T1000 (cell line): ENCODE measurements at places on chromosomes 3 and 15.
A peak's percentile ranks its signal among the peaks of the same experiment; 100 is the strongest.

GRCh38 chr3:82783194-82783593 is 1021.7 kb upstream of the GBE1 start:
- no peak for DNase-seq

- DNase-seq = peak; percentile 7
These were observed 198.0 kb downstream of the THRB start for GRCh38 chr3:24296441-24297205.

DNA sequence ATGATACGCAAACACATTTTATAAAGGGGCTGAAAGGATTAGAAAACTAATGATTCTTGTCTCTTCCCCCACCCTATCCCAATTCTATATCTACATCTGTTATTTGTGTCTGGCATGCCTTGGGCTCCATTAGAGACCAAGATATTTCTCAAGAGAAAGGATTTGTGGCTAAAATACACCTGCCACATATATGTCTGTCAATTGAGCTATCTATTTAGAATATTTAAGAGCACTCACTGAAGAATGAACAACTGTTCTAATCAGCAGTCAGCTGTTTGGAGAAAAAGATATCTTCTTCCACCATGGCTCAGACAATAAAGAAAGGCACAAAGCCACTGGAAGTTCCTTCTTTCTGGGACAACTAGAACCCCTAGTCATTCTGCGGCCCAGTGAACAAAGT is 61.7 kb upstream of the LRRN1 start:
- DNase-seq = no peak

- no peak for DNase-seq
These were observed 24.0 kb upstream of the SLC6A6 start for GRCh38 chr3:14378415-14378814.

DNA sequence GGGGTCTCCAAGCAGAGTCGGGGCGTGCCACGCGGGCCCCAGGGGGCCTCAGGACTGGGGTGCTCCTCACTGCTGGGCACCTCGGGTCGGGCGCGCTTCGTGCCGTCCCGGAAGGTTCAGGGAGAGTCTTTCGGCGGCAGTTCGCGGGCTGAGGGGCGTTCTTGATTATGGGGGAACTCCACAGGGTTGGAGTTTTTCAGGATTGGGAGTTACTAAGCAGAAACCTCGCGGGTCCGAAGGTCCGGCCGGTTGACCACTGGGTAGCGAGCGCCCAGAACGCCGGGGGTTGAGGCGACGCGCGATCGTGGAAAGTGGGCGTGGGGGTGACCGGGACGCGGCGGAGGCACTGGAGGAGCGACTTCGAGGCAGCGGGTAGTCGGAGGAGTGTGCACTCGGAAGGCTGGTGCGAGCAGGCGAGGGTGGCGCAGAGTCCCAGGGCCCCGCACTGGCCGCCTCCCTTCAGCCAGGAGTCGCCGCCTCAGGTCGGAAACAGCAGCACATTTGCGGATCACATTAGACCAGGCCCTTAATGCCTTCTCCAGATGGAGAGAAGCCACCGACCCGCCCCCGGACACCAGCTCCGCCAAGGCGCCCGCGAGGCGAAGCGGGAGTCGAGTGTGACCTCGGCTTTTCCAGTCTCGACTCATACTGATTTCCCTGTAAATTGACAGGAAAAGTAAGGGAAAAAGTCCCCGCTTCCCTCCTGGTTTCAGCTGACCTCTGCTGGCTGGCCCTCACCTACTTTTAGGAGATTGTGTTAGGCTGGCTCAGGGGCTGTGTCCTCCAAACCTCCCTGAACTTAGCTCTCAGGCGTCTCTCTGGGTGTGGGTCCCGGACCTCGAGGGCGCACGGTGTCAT is 685 bp downstream of the ADAMTSL3 start:
- no peak for DNase-seq

DNA sequence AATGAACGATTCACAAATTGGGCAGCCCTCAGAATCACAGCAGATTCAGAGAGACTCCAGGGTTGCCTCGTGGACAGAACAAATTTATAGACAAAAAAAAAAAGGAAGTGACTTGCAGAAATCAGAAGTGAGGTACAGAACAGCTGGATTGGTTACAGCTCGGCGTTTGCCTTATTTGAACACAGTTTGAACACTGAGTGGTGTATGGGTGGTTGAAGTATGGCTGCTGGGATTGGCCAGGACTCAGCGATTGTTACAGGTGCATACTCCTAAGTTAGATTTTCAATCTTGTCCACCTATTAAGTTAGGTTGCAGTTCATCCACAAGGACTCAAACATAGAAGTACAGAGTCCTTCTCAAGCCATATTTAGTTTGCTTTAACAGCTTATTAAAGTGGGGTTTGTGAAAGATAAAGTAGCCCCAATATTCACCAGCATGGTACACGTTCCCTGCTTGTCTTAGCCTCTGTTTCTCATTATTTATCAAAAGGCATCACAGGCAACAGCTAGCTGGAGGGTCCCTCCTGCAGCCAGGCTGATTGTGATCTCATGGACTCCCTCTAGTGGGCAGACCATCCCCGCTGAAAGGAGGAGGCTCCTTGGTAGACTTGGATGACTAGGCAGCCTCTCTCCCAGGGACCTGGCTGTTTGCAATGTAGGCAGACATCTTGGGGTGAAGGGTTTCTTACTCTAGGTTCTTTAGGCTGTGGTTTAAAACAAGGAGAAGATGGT is 17.6 kb upstream of the ALDH1L1 start:
- DNase-seq = peak; percentile 43

- DNase-seq = no peak
These were observed 117.2 kb downstream of the FNDC3B start for GRCh38 chr3:172156586-172156955.

GRCh38 chr3:66931291-66931690 is 66.8 kb upstream of the KBTBD8 start:
- no peak for DNase-seq

- no peak for DNase-seq
These were observed 49.4 kb downstream of the KLF15 start for GRCh38 chr3:126307591-126308393.

DNA sequence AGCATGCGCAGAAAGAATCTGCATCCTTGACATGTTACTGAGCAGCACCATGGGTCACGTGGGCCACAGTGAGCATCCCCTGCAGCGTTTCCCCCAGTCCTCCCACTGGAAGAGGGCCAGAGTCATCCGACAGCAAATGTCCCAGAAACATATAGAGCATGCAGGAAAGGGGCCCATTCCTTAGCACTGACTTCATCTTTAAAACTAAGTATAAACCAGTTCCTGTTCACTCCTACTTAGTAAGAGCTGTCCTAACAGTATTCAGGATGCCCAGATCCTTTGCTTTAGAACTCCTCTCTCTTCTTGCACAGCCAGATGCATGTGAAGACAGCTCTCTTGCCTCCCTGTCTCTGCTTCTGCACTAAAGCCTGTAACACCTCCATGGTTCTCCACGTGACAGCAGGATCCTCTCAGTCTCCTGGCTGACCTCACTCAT is 79.3 kb upstream of the OXTR start:
- peak; percentile 64 for DNase-seq

- no peak for DNase-seq
These were observed 625.6 kb downstream of the SI start for GRCh38 chr3:164452707-164453106.

GRCh38 chr15:26144836-26145235 is 281.7 kb upstream of the ATP10A start:
- DNase-seq = no peak

DNA sequence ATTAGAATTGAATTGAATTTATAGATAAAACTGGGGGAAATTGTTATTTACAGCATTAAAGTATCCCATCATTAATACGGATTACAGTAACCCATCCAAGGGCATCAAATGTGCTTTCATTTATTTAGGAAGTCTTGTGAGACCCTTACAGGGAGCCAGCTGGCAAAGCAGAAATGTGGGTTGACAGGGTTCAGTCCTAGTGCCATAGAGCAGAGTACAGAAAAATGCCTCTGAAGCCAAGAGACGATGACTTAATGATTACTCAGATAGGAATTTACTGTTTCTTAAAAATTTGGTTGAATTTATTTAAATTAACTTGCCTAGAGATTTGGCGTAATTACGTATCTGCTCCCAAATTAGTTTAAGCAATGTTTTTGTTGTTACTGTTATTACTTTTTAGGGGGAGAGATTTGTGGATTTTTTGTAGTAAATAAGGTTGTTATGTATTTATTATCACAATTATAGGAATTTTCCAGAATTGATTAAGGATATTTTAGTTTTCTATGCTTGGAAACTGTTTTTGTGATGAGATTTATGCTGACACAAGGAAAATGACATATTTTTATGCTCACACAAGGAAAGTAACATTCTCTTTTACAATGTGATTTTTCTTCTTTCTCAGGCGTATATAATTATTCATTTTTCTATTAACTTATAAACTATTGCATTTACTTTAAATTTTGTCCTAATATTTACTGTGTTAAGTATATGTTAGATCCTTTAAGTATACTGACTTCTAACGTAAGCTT is 152.0 kb downstream of the EPHA6 start:
- DNase-seq = no peak

DNA sequence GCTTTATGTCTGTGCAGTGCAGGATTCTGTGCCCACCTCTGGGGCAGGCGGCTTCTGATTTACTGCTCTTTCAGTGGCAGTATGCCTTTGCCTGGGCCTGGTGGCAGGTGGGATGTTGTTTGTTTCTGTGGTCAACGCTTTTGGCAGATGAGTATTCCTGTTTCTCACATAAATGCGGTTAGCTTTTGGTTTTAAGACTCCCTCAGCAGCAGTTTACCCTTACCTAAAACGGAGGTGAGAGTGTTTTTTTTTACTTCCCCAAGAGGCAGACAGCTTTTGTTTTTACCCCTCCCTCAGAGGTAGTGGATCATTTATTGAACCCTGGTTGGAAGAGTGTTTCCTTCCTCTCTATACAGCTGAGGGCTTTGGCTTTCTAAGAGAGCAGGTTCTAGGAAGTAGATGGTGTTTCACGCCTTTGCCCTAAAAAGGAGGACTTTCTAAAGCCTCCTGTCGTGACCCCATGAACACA is 134.1 kb upstream of the PLSCR5 start:
- DNase-seq = no peak

DNA sequence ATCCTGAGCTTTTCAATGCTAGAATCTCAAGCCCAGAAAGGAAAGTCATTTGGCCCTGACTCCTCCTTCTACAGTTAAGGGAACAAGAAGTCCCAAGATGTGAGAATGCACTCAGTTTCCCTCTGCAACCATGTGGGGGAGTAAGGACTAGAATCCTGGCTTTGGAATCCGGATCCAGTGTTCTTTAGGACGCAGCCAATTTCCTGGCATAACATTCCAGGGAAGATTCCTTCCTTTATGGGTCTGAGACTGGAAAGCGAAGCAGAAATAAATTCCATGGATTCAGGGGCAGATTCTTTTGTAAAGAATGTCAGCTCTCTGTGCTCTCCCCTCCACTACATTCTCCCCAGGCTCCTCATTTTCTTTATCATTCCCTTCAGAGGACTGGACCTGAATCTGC is 151.8 kb upstream of the SOX14 start:
- no peak for DNase-seq

GRCh38 chr3:149554826-149555225 is 80.3 kb downstream of the TM4SF4 start:
- DNase-seq = no peak

- no peak for DNase-seq
These were observed 33.7 kb downstream of the SLC2A2 start for GRCh38 chr3:170992854-170993253.

DNA sequence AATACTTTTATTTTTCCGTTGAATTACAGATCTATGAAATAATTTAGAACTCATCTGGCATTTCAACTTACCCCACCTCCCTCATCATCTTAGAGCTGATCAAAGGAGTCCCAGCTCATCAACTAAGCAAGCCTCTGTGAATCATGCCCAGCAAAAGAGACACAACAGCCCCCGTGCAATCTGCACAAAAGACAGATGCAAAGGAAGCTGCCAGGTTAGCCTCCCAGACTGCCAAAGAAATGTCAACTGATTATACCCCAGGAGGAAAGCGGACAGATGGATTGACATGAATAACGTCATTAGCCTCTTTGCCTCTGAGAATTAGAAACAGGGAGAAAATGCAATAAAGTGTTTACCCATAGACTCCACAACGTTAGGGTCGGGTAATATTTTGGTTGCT is 75.0 kb downstream of the GABRB3 start:
- DNase-seq = no peak

DNA sequence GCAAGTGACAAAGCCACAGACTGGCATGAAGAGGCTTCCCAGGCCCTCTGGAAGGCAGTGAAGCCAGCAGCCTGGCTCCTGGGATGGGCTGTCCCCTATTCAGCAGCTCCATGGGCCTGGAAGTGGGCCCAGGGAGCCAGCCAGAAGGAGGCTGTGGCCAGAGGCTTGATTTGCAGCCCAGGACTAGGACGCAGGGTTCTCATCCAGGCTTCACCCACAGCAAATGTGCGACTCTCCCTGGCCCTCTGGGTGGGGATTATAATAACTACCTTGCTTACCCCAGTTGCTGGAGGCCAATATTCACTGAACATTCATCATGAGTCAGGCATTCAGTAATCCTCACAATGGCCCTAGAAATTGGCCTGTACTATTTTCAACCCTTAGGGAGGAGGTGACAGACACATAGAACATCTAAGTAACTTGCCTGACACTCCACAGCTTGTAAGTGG is 24.6 kb upstream of the SRP14 start:
- peak; percentile 75 for DNase-seq
